ENCODE measurements at places on chromosomes 1 and 21.

GRCh38 chr21:16427587-16428087 lies 697.9 kb downstream of the USP25 start:
- DNase-seq, result no peak

DNA sequence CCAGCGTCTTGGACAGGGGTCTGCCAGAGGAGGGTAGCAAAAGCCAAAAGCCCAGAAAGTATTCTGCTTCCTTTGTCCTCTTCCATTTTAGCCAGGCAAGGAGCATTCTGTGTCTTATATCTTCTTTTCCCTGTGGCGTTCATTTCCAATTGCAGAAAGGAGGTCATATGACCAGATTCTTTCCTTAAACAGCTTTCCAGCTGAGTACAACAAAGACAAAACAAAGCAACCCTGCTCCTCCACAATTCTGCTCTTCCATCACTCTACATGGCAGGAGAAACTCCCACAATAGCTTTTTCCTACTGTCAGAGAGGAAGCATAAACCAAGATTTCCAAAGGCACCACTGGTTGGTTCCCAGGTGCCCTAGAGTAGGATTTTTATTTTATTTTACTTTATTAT lies 19.7 kb downstream of the ENSA start:
- DNase-seq, result no peak

- DNase-seq, result no peak
These were observed 105.5 kb downstream of the RPE65 start for GRCh38 chr1:68344208-68344607.

- no peak for DNase-seq
These were observed 236.7 kb upstream of the KCTD3 start for GRCh38 chr1:215330426-215330825.

- peak; percentile 25 for DNase-seq
These were observed 13.1 kb downstream of the KRTAP13-1 start for GRCh38 chr21:30408782-30409494.

- DNase-seq, result no peak
These were observed 68.4 kb downstream of the KLHDC7A start for GRCh38 chr1:18549106-18549505.
